ENCODE measurements at places on chromosomes 13 and 19.

DNA sequence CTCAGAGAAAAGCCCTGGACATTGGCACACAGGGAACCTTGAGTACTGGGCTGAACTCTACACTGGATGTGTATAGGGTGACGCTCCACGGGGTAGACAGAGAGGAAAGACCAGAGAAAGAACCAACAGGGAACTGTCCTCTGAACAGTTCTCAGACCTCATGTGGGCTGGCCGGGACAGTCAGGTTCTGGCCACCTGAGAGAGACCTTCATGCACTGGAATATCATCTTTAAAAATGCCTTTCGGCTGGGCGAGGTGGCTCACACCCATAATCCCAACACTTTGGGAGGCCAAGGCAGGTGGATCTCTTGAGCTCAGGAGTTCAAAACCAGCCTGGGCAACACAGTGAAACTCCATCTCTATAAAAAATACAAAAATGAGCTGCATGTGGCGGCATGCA, 143.8 kb upstream of the GJB6 start:
- no peak for DNase-seq

GRCh38 chr13:66751691-66752090, 478.4 kb downstream of the PCDH9 start:
- no peak for DNase-seq

DNA sequence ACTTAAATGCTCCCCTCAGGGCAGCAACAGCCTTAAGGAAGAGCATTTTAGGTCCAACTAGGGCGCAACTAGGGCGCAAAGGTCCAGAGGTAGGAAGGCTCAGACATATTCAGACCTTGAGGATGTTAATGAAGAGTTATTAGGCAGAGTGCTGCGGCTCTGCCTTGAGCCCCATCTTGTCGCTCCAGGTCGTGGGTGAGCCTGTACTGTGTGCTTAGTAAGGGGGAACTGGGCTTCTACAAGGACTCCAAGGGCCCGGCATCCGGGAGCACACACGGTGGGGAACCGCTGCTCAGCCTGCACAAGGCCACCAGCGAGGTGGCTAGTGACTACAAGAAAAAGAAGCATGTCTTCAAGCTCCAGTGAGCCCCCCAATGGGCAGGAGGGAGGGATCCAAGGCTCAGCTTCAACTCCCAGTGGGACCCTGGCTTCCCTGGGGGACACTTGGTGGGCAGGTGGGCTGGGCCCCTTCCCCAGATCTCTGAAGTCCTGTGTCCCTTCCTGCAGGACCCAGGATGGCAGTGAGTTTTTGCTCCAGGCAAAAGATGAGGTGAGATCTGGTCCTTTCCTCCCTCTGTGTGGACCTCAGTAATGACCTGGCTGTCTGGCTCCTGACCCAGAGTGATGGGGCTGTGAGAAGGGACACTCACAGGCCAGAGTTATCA, 4.7 kb upstream of the SHKBP1 start:
- DNase-seq: no peak

- no peak for DNase-seq
Observed at GRCh38 chr13:85512421-85512820, 286.8 kb downstream of the SLITRK6 start.

GRCh38 chr13:82002710-82003109, 1661.8 kb upstream of the SPRY2 start:
- DNase-seq: no peak

DNA sequence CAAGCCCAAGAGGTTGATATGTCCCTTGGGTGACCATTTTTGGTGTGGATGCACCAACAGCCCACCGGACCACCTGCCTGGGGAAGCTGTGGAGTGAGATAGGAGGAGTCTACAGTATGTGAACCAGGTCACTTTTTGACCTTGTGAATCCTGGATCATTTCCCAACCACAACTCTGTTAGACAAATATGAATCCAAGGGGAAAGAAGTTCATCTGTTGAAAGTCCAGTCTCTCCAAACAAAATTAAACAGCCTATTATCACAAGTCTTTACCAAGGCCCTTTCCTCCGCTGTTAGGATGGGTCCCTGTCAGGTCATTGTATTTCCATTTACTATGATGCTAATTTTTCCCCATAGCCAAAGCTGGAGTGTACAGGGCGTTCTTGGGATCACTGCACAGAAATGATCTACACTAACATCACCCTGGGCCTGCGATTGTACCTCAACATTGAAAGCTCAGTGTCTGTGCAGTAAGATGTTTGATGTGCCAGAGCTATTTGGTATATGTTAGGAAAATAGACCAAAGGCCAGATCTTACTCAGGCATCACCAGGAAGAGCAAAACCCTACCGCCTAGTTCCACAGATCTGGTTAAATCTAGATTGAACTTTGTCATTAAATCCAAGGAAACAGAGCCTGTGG, 117.1 kb downstream of the STARD13 start:
- no peak for DNase-seq

DNA sequence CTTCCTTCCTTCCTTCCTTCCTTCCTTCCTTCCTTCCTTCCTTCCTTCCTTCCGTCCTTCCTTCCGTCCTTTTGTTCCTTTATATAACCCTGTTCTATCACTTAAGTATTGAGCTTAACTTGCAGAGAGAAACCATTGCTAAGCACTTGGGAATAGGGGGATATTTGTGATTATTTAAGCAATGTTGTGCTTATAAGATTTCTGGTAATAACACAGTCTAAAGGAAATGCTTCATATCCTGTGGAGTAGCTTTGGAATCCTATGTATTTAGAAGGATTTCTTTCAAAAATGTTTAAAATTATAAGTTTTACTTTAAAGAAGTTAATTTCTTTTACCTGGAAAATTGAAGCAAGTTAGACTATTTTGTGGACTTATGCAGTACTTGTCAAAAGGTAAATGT, 209.8 kb downstream of the PCCA start:
- no peak for DNase-seq

- no peak for DNase-seq
Observed at GRCh38 chr13:59458908-59459579, 704.7 kb downstream of the DIAPH3 start.

DNA sequence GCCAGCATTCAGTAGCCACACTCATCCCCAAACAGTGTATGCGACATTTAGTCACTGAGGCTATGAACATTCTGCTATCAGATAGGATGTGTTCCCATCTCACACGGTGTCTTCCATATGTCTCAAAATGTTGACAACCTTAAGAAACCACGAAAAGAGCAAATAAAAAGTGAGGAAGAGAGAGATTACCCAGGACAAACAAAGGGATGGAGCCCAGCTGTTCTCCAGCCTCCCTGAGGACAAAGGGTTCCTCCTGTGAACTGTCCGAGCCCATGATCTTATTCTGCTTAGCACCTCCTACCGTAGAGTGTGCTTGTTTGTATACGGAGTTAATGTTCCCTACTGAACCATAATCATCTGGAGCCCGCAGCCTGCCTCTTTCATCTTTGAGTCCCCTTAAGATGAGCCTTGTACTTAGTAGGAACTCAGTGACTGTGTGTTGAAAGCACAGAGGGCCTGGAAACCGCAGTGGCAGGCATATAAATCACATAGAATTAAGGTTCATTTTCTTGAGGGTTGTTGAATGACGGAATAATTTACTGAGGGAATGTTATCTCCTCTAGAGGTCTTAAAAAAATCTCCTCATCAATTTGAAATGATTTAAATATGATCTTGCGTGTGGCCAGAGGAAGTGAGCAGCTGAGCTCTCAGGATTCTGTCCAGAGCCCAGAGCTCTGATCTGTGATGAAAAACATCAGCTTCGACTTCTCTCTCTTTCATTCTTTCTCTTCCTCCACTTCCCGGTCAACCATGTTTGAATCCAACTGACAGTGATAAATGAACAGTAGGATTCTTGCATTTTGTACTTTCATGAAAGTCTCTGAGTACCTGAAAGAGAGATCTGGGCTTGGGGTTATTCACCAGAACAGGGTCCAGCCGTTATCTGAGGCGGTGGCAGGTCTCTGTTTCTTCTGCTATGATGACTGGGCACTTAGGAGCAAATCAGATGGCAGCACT, 200.5 kb downstream of the KLF5 start:
- no peak for DNase-seq

DNA sequence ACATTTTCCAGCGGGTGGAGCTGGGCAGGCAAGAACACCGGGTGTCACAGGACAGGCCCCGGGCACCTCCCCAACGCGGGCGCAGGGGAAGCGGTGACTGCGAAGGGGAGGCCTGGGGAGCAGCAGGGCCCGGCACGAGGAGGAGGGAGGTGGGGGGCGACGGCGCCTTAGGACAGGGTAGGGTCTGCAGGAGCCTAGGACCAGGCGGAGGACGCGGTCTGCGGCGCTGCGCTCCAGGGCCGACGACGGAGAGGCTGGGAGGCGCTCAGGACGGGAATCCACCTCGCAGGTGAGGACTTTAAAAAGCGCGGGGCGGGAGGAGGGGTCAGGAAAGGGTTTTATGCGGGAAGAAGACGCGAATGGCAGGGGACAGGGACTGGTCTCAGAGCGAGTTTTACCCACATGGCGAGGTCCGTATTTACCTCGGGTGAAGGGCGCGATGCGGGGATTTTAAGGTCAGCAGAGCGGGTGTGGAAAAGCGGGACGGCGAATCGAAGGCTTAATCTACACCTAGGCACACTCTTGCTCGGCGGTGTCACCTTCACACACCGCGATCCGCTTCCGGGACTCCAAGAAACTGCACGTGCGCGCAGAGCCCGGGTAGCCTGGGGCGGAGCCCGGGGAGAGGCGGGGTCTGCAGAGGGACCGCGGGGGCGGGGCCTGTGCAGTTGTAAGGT, 13.5 kb downstream of the ERVV-2 start:
- DNase-seq: peak; percentile 24

DNA sequence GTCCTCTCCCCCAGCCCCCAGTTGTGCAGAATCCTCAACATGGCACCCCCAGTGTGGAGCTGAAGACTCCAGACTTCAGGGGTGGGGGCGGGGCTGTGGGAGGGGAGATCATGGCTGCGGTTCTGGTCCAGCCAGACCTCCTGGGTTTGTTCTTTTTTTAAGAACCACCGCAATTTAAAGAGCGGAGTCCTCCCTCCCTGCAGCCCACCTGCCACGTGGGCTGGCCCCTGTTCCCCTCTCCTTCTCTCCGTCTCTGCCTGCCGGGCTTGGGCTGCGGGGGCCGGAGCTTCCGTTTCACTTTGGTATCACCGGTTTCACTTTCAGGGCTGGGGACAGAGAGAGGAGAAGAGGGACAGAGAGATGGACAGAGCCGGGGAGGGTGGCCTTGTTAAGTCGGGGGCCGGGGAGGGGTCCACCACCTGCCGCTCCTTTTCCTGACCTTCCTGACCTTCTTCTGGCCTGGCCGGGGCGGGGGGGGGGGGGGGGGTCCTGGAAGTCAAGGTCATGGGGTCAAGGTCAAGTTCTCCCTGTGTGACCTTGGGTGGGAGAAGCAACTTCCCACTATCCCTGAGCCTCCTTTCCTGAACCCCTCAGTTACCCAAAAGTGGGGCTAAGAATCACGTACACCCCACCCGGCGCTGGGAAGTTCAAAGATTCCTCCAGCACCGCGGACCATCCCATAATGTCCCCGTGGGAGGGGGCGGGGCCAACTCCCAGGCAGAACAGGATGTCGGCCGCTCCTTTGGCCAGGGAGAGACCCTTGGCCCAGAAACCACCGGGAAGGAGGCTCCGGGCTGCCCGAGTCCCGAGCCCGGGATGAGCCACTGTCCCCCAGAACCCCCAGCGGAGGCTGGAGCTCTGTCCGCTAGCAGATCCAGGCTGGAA, 11.3 kb upstream of the ZBTB7A start:
- peak; percentile 61 for DNase-seq

DNA sequence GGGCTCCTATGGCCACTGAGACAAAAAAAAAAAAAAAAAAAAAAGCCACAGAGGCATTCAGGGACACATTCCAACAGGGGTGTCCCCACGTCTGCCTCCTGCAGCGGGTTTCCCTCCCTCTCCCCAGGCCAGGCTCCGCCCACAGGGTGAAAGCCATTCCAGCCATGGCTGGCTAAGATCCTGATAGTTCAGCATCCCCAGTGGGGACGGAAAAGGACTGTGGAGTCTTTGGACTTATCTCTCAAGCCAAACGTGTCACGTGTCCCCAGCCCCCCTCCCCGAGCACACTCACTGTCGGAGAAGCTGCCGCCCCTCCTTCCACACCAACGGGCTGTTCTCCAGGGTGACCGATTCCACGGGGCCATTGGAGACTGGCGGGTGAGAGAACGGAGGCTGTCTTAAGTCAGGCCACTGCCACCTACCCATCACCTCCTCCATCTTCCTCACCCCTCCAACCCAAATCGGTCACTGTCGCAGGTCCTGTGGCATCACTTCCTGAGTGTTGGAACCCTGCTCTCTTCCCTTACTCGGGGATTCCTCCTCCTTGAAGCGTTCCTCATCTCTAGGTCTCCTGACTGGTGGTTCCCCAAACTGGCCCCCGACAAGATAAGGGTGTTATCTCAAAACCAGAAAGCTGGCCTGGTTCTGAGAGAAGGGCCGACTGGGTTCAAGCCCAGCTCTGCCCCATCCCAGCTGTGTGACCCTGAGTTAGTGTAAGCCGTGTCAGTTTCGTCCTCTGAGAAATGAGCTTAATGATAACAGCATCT, 9.1 kb upstream of the FKRP start:
- no peak for DNase-seq

- DNase-seq: no peak
Observed at GRCh38 chr13:94412870-94413597, 66.4 kb downstream of the DCT start.

DNA sequence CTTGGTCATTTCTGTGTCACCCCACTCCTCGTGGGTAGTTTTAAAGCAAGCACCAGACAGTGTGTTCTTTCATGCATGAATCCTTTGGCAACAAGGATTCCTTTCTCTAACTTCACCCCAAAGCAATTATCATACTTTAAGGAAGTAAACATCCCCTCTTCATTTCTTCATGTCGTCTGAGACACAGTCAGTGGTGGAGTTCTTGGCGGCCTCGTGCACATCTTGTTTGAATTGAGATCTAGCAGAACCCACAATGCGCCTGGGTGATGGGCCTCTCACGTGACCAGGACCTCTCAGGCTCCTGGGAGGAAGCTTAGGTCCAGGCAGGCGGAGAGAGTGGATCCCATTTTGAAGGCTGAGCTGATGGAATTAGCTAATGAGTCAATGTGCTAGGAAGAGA, 2.6 kb downstream of the ACSBG2 start:
- no peak for DNase-seq

GRCh38 chr13:31731921-31732320, 7.4 kb upstream of the RXFP2 start:
- no peak for DNase-seq

- no peak for DNase-seq
Observed at GRCh38 chr19:18289471-18290301, 8.3 kb upstream of the JUND start.

- no peak for DNase-seq
Observed at GRCh38 chr13:93480553-93481106, 254.0 kb downstream of the GPC6 start.

- no peak for DNase-seq
Observed at GRCh38 chr19:11399667-11400066, 15.6 kb upstream of the EPOR start.

GRCh38 chr19:2488942-2489731, 13.2 kb downstream of the GADD45B start:
- peak; percentile 34 for DNase-seq

- no peak for DNase-seq
Observed at GRCh38 chr19:39401549-39402345, 4.9 kb upstream of the ZFP36 start.

- DNase-seq: no peak
Observed at GRCh38 chr13:30829833-30830637, 76.0 kb upstream of the MEDAG start.

All from germinal center (tissue), 1 donor.